D721Med (cell line): ENCODE measurements at places on chromosomes 6 and 20.

GRCh38 chr6:127582777-127583462 is 5.9 kb downstream of the C6orf58 start:
- no peak for DNase-seq

DNA sequence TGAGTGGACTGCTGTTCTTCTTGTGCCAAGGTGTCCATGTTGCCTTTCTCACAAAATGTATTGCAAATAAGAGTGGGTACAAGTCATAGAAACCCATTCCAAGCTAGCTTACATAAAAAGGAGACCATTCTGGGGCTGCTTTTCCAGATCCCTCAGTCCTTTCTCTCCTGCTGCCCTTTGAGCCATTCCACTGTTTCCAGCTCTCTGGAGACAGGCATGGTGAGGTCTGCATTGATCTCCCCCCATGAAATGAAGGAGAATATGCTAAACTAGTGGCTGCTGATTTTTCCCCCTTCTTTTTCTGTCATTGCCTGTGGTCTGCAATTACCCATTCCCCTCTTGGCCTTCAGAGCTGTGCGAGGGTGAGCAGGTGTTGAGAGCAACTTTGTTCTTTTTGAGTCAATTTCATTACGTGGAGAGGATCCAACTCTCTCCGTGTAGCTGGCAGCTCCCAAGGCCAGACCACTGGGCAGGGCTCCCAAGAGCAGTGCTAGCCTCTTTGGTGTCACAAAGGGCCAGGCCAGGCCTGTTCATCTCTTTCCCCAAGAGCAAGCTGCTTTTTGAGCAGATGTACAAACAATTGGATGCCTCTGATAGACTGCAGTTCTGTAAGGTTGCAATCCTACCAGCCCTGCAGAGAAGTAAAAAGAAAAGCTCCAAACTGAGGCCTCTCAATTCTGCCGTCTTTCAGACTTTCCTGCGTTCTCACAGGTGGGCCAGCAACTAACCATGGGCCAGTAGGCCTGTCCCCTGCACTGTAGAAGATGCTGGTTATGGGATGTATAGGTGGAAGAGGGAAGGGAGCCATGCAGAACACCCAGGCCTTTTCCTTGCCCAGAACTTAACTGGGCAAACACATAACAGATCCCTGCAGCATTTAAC is 96.1 kb upstream of the ARMC2 start:
- DNase-seq = no peak

GRCh38 chr20:33667245-33667675 is 517 bp downstream of the ACTL10 start:
- DNase-seq = no peak

GRCh38 chr6:154996016-154996590 is 988 bp downstream of the TIAM2 start:
- no peak for DNase-seq

GRCh38 chr6:154907291-154907690 is 87.8 kb upstream of the TIAM2 start:
- DNase-seq = no peak

DNA sequence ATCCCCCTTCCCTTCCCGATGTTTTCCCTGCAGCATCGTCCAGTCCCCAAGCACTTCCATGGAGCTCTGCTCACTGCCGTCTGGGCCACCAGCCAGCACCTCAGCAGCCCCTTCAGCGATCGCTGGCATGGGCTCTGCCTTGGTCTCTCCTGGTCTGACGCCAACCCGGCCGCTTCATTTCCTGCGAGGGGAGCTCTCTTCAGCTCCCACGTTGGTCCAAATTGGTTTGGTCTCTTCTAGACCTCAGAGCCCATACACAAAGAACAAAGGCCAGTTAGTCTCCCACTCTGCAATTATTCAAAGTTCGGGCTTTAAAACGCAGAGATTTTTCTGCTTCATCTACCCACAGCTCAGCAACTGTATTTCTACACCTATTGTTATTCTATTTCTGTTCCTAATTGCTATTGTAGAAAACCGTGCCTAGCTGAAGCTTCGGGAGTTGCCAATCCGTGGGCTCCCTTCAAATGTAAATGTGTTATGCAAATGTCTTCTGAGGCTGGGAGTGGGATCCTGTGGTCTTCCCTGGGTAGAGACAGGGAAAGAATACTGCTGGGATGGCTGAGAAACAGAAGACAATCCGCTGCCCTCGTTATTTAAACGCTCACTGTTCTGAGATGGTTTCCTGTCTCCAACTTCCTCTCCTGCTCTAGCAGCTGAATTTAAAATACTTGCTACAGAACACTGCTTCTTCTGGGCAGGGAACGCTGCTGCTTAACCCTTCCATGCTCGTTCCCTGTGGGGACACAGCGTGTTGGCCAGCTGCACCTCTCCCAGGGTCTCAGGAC is 154.2 kb upstream of the QKI start:
- DNase-seq = no peak

GRCh38 chr6:37623666-37624065 is 74.0 kb downstream of the MDGA1 start:
- no peak for DNase-seq

GRCh38 chr6:34595332-34596184 is 39.4 kb upstream of the SPDEF start:
- DNase-seq = no peak

DNA sequence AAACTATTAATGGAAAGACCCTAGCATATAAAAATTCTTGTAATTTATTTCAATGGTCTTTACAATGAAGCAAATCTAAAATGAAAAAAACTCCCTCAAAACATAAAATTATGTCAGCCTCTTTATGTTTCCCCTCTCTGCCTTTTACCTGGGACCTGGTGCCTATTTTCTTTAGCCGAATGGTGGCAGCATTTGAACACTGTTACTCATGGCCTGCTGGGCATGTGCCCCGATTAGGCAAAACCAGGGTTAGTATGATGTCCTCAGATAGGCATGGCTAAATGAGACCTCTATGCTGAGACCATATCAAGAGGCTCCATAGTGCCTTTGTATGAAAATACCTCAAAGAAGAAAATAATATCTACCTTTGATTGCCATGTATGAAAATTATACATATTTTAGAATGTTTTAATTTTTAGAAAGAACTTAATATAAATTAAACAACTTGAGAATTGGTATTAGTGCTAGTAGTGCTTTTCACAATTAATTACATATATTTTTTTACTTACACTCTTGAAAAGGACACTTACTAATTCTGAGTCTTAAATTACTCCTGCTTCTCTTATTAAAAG is 22.5 kb upstream of the C6orf58 start:
- DNase-seq = no peak

- no peak for DNase-seq
Measured at GRCh38 chr20:18943542-18943941, 130.0 kb downstream of the SCP2D1 start.

DNA sequence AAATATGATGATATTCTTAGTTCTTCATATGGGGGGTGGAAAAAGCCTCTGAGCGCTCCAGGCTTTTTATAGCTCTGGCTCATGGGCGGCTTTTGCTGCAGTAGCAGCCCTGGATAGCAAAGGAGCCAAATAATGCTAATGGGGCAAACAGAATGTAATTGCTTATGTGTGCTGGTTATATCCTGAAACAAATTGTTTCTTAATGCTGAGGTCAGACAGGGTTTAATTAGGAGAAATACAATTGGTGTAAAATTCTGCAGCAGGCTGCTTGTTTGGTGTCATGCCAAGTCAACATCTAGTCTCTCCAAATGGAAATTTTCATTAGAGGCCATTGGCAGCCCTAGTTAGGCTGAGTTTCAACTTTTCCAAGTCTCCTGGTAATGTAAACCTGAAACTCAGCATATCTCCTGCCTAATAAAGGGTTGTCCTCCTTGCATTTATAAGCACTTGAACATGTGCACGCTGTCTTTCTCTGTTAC is 530.1 kb upstream of the NOX3 start:
- no peak for DNase-seq

DNA sequence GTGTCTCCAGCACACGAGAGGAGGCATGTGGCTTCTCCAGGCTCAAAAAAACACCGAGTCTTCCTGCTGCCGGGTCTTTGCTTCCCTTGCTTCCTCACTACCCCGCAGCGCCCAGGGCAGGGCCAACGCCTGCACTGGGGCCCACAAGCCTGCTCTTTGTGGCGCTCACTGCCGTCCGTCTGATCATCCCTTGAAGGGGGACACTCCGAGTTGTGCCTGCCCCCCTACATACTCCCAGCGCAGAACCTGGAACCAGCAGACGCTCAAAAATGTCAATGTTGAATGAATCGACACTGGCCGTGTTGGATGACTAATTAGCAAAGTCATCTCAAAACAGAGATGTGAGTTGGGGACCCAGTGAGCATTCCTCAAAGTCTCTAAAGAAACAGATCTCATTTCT is 8.1 kb upstream of the ARFGAP1 start:
- DNase-seq = no peak

- no peak for DNase-seq
Measured at GRCh38 chr20:63187338-63188158, 28.4 kb downstream of the YTHDF1 start.
